Large intestine (tissue), 12 donors: ENCODE measurements at places on chromosomes 5 and 9. TPM values are rescaled to one million over a fixed set of nuclear protein-coding genes. Genes with fewer than 3 reads are reported as not detected.

Gene ACOT12
- 0.72 TPM for polyA plus RNA-seq

GRCh38 chr5:133790898-133791297 lies 177.5 kb downstream of the C5orf15 start:
- no peak for DNase-seq

- DNase-seq: no peak
Observed at GRCh38 chr9:5493679-5494511, 16.4 kb upstream of the PDCD1LG2 start.

DNA sequence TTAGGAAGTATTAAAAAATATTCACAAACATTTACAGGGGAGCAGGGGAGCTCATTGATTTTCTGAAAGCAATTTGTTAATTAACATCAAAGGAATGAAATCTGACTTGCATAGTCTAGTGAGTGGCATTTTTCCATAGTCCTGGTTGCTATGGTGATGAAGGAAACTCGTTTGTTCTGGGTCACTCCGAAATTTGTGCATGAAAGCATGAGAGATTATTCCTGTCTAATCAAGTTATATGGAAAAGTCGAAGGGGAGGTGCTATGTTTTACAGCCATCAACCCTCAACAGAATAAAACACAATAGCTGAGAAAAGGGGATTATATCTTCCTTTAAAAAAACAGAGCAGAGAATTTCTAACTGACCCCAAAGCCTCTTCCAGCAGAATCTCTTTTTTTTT lies 1495.7 kb upstream of the WWC1 start:
- no peak for DNase-seq

DNA sequence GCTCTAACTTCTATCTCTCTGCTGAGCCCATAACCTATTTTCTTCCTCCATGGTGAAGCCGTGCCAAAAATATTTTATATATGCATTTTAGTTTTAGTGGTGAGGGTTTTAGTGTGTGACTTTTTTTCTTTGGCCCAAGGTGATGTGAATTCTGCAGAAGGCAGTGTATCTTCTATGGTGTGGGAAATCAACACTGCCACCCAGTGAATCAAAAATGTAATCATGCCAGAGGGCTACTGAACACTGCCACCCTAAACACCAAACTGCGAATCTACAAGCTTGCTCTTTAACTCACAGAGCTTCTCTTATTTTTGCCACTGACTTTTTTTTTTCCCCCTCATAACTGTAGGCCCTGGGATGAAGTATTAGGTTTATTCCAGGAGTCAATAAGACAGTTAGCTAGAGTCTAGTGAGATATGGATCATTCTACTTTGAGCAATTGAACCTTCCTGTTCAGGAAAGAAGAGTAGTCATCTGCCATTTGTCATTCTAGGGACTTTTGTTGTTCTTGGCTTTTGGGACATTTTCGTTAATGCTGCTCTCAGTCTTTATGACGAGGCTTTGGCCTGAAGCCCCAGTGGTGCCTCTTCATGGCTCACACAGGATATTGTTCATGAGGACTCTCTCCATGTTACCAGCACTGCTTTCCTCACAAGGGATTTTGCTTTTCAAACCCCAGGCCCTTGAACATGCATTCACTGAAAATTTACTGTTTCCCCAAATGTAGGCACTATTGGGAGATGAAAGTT lies 53.1 kb downstream of the C7 start:
- no peak for DNase-seq

- no peak for DNase-seq
Observed at GRCh38 chr5:142746532-142747433, 23.4 kb upstream of the ARHGAP26 start.

GRCh38 chr9:79857188-79857587 lies 285.4 kb downstream of the TLE4 start:
- DNase-seq: no peak
